ENCODE measurements at places on chromosomes 6 and 20.

- no peak for DNase-seq
Observed at GRCh38 chr6:15239616-15240364, 6.1 kb upstream of the JARID2 start.

DNA sequence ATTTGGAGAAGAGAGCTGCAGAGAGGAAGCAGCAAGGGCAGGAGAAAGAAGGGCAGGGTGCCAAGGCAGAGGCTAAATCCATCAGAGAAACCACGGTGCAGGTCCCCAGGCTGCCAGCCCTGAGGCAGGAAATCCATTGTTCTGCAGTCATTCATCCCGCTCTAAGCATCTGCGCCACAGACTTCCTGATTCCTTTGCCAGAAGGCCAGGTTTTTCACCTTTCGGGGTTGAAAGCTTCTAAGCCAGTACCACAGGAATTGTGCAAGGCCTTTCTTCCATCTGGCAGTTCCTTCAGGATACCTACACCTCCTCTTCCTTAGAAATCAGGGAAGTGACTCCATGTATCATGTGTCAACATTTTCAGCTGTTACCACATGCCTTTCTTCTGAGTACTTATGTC, 45.6 kb downstream of the ADGRF5 start:
- no peak for DNase-seq

- DNase-seq: no peak
Observed at GRCh38 chr20:6715401-6715941, 52.0 kb upstream of the BMP2 start.

DNA sequence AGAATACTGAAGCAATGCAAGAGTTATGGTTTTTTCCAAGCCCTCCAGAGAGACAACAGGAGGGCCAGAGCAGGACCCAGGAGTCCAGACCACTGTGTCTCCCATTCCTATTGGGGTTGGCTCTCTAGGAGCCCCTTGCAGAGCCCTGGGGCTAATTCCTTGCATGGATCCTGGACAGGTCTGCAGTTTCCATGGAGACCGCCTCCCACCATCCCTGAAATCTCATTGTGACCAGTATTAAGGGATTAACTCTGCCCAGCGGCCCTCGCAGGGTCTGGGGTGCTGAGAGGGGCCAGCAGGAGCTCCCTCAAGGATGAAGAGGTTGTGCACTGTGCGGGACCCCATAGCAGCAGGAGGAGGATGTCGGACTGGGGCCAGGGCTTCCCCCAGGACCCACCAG, 34.8 kb downstream of the HNF4A start:
- no peak for DNase-seq

GRCh38 chr20:59823491-59824259, 109.8 kb downstream of the SYCP2 start:
- no peak for DNase-seq

- no peak for DNase-seq
Observed at GRCh38 chr20:2335096-2335870, 39.5 kb downstream of the TGM3 start.

DNA sequence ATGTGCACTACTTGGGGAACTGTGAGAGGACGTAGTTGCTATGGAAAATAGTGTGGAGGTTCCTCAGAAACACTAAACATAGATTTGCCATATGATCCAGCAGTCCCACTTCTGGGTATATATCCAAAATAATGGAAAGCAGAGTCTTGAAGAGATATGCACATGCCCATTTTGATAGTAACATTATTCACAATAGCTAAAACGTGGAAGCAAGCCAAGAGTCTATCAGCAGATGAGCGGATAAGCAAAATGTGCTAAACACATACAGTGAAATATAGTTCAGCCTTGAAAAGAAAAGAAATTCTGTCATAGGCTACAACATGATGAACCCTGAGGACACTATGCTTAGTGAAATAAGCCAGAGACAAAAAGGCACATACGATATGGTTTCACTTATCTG, 11.1 kb downstream of the SYNDIG1 start:
- no peak for DNase-seq

- no peak for DNase-seq
Observed at GRCh38 chr20:10180651-10181235, 37.9 kb upstream of the SNAP25 start.

DNA sequence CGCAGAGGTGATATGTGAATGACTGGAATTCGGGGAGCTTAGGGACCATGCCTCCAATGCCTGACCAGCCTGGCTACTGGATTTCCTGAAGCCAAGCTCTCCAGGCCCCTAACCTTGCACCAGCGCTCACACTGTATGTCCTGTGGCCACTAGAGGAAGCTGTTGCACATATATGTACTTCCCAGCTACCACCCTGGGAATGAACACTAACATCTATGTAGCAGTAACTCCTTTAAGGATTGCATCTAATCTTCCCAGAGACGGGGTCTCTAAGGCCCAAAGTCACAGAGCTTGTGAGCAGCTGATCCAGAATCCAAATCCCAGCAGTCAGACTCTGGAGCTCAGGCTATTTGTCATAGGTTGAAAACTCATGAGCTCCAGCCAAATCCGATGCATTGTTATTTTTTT, 20.4 kb upstream of the BPIFB1 start:
- no peak for DNase-seq

- no peak for DNase-seq
Observed at GRCh38 chr6:93219447-93219846, 199.9 kb downstream of the EPHA7 start.

DNA sequence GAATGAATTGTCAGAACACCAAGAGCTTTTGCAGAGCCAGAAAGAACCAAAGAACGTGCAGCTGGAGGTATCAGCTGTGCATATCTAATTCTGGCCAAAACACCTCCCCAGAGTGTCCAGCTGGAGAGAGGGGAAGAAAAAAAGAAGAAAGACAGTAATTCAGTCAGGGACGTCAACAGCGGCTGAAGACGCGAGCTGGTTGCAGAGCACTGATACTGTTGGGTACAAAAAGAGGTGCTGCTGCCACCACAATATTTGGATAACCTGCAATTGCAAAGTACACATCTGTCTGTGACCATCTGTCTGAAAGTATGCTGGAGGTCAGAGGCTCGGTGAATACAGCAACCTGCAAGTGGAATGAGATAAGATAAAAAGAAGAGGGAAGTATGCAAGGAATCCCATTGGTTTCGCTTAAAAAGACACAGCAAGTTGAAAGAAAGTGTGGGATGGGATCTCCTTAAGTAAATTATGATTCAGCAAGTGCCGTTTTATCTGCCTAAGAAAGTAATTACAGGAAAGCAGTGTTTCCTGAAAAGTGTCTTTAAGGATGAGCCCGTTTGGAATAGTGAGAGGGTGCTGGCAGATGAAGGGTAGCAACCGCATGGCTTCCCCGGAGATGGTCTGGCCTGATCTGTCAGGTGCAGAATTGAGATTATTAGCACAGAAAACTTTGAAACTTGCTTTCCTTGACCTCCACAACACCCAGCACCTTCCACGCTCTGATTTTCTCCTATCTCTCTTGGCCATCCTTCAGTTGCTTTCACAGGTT, 189.9 kb upstream of the PRDM1 start:
- no peak for DNase-seq

DNA sequence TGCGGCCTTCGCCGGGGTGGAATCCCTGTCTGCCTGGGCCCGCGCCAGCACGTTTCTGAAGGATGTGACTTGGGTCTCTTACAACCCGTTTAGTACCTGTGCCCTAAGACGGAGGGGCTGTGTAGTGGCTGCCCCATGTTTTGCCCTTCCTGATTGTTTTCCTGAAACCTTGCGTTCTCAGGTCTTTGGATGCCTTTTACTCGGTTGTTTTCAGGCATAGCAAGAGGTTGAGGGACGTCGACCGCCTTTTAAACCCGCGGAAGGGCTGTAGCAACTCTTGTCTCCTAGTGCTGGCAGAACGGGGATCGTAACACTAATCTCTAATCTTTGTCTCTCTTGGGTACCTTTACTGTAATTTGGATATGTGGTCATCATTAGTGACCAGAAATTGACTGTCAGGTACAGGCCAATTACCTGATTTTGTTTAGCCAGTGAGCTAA, 706 bp upstream of the NANP start:
- no peak for DNase-seq

DNA sequence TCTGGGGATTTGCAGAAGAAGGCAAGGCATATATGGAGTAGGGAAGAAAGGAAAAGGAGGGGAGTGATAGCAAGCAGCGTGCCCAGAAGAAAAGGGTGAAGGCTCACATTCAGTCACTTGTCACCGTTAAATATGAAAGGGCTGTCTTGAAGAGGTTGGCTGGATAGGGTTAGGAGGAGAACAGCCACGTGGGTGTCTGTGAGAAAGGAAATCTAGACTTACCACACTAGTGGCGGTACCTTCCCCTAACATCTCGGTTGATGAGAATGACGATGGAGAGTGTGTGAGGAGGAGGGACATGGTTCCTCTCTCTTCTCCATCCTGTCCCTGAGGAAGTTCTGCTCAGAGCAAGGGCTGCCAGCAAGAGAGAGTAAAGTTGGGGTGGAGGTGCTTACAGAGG, 74.3 kb upstream of the CCN6 start:
- no peak for DNase-seq

DNA sequence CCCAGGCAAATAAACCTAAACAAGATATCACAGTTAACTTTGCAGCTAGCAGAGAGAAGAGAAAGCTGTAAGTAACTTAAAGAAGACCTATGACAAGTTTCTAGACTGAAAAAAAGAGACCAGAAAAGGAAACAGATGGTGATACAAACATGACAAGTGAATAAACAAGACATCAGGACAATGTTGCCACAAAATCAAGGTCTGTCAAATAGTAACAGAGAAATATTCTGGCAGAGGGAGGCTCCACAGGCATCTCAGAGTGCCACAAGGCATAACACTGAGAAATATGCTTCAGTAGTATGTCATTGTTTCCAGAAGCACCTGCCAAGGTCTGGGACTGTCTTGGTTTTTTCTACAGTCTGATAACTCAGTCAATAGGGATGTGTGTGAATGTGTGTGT, 332.2 kb downstream of the KHDRBS2 start:
- DNase-seq: no peak

DNA sequence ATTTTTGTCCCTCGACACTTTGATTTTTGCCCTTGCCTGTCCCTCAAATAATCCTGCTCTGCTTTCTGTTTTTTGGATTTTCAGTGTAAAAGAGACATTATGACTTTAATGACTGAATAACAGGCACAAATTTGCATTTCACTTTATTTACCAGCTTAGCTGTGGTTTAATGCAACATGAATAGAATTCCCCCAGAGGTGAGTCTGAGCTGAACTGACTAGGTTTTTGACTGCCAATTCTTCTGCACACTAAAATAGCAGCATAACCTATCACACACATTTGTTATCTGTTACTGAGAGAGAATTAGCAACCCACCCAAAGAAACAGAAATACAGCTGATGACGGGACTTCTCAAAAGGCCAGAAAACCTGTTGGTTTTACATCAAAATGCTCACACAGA, 3.9 kb upstream of the RBM24 start:
- no peak for DNase-seq

DNA sequence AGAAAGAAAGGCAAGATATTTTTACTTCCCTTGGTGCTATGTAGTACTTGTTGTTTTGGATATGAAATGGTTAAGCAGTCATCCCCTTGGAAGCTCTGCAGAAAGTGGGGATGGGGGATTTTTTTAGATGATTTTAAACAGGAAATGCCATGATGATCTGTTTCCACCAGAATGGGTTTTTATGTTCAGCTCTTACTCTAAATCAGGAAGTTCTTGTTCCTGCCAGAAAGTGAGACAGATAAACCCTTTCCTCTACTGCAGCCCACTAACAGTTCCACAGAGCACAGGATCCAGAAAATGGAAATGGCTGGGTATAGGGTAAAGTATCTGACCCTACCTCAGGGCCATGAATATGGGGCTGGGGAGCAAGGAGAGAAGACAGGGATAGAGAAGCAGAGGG, 32.1 kb upstream of the PPP1R3G start:
- no peak for DNase-seq

DNA sequence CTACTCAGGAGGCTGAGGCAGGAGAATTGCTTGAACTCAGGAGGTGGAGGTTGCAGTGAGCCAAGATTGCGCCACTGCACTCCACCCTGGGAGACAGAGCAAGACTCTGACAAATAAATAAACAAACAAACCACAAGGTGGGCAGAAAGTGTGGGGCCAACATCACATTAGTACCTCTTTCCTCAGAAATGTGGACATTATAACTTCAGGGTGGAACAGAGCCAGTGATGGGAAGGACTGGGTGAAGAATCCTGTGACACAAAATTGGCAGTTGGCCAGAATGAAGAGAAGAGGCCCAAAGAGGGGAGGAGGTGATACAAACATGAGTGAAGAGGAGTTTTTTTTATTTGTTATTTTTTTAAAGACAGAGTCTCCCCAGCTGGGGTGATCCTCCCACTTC, 50.6 kb downstream of the NUP153 start:
- no peak for DNase-seq

GRCh38 chr6:53483423-53484353, 61.2 kb downstream of the GCLC start:
- no peak for DNase-seq

DNA sequence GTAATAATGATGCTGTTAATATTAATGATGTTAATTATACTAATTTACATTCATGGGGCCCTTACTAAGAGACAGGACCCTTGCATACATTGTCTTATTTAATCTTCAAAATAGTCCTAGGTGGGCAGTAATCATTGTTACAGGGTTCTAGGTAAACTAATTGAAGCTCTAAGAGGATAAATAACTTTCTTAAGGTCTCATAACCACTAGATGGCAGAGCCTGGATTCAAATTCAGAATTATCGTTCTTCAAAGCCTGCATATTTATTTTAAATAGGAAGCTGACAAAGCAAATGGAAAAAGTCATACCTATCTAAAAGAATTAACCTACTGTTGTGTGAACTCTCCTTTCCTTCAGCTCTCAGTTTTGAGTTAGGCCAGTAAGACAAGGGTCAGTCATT, 23.5 kb downstream of the PTCHD4 start:
- DNase-seq: no peak

DNA sequence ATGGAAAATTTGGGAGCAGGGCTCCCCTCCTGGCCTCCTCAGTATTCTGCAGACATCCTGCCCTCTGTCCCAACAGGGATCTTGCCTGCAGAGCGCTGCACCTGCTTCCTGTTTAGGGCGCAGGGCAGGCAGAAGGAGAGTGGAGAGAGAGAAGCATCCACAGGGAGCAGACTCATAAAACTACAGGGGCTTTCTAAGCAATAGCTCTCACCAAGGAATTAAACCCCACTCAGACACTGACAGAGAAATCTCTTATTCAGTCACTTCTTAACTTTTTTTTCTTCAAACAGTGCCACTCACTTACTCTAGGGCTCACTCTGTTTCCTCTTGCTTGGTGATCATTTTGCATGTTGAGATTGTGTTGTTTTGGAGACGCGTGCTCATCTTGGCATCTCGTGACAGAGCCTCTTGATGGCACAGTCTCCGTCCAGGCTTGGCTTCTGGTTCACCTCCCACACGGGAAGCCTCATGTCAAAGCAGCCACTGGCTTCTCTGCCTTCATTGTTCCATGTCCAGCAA, 153.1 kb upstream of the INSM1 start:
- no peak for DNase-seq

All from activated CD8-positive, alpha-beta memory T cell treated with anti-CD3 and anti-CD28 coated beads, Interleukin-2, amount 50 U/mL, for 4 hours (primary cell).